ENCODE measurements at places on chromosomes 2 and 18. TPM values are rescaled to one million over a fixed set of nuclear protein-coding genes. Genes with fewer than 3 reads are reported as not detected.

DNA sequence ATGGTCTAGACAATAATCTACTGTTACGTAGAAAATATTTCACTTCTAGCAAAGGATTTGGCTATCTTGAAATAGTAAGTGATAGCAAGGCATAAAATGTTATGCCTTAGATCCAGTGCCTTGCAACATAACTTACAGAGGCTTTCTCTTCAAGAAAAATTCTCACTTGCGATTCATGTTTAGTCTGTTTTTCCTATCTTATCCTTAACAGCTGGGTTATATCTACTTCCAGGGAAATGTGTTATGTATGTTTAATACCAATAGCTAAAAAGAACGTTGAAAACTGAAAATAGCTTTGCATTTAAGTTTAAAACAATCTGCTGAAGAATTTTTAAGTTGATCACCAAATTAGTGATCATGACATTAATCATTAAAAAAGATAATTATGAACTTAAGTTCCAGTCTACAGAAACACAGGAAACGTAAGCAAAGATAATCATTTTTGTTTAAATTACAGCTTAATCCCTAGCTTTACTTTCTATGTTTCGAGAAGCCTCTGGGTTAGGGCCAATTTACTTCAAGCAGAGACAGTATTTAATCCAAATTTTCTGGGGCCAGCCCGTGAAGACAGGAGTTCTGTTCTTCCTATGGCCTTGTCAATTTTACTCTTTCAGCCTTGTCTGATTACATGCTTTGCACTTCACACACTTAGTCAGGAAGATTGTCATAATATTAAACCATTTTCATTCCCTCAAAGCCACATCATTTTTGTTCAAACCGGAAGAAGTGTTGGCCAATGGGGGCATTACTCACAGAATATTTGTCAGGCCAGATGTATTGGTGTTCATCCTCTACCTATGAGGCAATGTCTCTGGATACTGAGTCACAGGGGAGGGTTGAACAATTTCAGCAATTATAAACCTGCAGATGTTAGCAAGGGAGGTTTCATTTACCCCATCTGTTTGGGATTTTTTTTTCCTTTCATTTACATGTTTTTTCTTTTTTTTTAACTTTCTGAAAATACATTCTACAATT lies 1132.9 kb upstream of the ZEB2 start:
- peak; percentile 49 for DNase-seq

DNA sequence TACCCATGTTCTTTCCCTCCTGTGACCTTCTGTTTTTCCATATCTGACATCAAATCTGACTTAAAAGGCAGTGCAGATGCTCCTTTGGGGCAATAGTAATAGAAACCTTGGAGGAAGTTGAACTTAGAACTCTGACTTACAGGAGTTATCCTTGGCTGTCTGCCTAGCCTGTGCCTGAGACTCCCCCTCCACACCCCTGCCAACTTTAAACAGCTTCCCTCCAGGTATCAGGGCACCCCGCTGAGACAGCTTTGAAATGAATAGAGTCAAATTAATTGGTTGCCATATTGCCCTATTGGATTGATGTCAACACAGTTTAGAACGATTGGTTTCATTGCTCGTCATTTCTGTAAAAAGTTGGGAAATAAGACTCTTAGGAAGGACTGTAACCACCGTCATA lies 322.0 kb downstream of the PRKCE start:
- DNase-seq: no peak

GRCh38 chr2:224011837-224012236 lies 27.2 kb downstream of the SERPINE2 start:
- DNase-seq: no peak

DNA sequence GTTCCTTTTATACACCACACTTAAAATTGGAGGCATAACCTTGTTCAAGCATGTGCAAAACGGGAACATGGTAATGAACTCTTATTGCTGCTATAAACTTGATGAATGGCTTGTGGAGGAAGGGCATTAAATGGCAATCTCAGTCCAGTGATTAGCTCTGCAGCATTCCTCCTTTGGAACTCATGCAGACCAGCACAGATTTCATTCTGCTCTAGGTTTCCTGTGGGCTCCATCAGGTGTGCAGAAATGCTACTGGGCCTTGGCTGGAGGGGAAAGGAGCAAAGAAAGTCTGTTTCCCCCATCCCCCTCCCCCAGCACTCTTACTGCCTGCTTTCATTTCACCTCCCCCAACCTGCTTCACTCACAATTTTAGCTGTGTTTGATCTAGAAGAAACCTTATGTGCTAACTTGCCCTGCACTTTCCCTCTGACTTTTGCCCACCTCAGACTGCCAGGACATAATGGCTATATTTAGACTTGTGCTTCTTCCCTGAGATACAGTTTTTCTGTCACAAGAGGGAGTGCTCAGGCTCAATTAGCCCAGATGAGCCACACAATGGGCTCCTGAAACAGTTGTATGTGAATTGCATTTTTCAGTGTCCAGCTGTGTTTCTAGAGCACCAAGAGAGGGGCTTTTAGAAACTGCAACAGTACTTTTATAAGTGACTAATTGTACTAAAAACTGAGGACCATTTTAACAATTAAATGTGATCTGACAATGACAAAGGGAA lies 109.8 kb downstream of the FSHR start:
- DNase-seq: no peak

Gene MFSD6
- total RNA-seq: 54.3 TPM

DNA sequence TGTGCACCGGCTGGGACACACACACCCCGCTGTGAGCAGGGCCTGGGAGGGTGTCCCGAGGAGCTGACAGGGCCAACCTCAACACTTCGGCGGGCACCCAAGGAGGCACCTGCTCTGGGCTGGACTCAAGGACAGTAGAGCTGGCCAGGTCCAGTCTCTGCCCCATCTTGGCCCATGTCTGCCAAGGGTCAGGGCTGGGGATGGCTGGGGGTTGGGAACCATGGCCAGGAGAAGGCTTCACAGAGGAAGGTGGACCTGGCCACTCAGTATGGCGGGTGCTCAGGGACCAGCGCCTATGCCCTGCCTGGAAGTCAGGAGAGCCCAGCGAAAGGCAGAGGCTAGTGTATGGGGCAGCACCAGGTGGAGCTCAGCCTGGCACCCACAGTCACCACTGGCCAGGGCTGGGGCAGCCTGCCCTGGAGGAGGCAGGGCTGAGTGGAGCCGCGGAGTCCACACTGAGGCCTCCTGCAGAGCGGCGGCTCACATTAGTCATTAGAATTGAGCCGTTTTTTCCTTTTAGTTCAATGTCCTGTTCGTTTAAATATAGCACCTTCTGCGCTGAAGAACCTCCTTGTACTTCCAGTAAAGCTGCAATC lies 4.2 kb downstream of the ERFE start:
- DNase-seq: no peak

GRCh38 chr2:143805666-143806065 lies 676.4 kb downstream of the ARHGAP15 start:
- no peak for DNase-seq

- no peak for DNase-seq
Measured at GRCh38 chr2:37630301-37630700, 41.1 kb downstream of the CDC42EP3 start.

GRCh38 chr18:64409511-64409910 lies 260.6 kb upstream of the LINC00305 start:
- no peak for DNase-seq

Gene GALNT3
- total RNA-seq: 28.7 TPM

DNA sequence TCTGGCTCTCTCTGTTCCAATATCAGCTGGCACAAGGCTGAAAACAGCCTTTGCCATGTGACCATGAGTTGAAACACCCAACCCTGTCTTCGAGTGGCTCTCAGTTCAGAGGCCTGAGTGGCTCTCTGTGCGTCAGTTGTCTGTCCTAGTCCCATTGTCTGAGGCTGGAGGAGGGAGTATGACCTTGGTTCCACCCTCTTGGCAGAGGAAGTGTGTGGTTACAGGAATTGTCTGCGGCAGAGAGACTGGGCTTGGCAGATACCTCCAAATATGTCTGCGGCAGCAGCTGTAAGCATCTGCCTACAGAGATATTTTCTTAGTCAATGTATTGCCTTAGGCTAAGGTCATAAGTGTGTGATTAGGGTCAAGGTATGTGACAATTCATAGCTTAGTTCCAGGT lies 32.6 kb downstream of the CNGA3 start:
- DNase-seq: no peak
